ENCODE measurements at places on chromosomes 1 and 21.

- no peak for DNase-seq
Measured at GRCh38 chr21:15562748-15563147, 167.0 kb upstream of the USP25 start.

DNA sequence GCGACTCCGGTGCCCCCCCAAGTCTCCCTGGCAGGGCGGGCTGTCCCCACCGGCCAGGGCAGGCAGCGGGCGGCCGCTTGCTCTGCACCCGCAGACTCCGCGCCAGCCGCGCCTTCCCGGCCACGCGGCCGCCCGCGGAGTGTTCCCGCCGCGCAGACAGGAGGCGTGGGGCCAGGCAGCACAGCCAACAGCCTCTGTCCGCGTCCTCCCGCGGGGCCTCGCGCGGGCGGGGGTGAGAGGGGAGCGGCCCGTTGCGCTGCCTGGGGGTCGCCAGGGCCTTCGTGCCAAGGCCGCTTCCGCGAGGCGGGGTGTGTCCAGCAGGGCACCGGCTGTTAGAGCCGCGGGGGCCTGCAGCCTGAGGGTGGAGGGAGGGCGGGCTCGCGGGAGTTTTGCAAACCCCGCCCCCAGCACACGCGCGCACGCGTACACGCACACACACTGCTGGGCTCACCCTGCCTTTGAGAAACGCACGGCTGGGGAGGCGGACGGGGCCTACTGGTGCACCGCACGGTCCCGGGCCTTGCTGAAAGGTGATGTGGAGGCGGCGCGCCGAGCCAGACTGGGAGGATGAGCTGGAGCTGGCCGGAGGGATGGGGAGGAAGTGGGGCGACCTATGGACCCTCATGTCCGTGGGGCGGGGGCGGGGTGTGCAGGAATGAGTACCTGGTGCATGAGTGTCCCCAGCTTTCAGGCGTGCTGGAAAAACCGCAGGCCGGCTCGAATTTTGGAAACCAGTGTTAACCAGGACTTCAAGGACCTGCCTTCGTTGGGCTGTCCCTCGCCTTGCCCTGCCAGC is 41.5 kb downstream of the KIAA1614 start:
- DNase-seq: no peak

GRCh38 chr1:83497563-83497962 is 501.4 kb downstream of the TTLL7 start:
- DNase-seq: no peak

DNA sequence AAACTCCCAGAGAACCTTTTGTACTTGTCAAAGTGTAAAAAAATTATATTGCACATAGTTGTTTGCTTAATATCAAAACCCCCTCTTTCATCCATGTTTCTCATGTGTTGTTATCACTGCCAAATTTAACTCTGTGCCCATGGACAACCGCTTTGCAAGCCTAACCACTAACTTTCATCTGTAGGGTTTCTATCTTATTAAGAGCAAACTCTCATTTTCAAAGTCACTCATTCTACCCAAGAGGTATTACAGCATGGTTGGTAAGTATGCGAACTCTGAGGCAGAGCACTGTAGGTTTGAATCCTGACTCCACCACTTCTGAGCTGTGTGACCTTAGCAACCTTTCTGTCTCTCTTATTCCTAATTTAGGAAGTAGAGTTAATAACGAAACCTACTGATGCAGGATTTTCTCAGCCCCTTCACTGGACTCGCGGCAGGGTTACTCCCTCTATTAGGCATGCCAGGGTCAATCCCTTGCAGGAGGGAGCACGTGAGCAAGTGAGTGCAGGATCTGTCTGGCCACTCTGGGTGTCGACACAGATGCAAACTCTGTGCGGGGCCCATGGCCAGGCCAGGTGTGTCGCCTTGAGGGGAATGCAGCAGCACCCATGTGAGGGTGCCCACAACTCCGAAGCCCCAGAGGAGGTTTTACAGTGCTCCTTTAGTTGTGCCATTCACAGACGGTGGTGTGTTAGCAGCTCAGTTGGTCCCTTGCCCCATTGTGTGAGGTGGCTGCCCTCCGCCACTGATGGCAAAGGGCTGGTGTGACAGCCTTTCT is 361.5 kb upstream of the ADGRL2 start:
- DNase-seq: no peak
